ENCODE measurements at places on chromosomes 6 and 20. TPM values are rescaled to one million over a fixed set of nuclear protein-coding genes. Genes with fewer than 3 reads are reported as not detected.

DNA sequence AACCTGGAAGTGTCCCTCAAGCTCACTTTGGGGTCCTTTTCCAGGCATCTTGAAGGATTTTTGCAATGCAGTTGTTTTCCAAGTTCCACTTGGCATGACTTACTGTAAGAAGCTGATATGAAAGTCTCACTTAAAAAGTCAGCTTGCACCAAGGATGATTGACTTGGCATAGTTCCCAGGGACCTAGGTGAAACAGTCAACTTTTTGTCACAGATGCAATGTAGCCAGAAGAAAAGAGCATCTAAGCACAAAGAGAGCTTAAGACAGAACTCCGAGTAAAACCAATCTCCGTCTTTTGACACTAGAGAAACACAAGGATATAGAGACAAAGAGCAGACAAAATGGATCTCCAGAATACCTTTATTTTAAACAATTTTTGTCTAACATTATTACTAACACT, 2.6 kb upstream of the ZSCAN12 start:
- DNase-seq, result no peak

DNA sequence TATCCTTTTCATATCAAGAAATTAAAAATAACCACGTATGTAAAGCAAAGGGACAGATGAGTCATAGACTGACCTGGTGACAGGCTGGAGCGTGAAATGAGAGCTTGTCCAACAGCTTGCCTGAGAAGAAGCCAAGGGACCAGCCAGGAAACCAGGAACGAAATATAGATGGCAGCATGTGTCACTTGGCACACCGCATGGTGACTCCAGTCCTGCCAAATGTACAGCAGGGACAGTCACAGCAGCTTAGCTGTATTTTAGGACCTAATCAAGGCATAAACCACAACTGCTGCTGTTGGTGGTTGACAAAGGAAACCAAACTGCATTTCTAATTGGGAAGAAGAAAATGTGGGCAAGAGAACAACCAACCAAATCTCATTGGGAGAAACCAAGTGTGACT, 755.0 kb downstream of the TFAP2A start:
- DNase-seq, result no peak

DNA sequence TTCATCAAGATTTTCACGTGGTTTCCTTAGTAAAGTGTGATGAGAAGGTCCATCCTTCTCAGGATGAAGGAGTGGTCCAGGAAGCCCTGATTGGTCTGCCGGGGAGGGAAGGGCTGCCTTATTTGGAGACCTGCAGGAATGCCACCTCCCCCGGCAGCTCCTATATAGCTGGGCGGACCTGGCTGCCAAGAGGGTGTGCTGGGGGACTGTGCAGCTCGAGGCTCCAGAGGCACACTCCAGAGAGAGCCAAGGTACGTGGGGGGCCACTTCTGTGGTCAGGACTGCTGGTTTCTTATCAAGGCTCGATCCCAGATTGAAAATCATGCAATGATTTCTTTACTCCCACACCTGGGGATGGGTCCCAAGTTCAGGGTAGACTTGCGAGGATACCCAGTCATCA, at the start of gene PRND:
Gene PRND (plus strand): TSS at position 191 of the 400 bp plus-strand sequence. CDS start 2,643 bp downstream, outside the sequence.
- no peak for DNase-seq

- DNase-seq, result no peak
Observed at GRCh38 chr6:148701375-148701774, 45.5 kb upstream of the UST start.

Gene PNISR
- total RNA-seq, result 45.6 TPM
